ENCODE measurements at places on chromosomes 2 and 18.

DNA sequence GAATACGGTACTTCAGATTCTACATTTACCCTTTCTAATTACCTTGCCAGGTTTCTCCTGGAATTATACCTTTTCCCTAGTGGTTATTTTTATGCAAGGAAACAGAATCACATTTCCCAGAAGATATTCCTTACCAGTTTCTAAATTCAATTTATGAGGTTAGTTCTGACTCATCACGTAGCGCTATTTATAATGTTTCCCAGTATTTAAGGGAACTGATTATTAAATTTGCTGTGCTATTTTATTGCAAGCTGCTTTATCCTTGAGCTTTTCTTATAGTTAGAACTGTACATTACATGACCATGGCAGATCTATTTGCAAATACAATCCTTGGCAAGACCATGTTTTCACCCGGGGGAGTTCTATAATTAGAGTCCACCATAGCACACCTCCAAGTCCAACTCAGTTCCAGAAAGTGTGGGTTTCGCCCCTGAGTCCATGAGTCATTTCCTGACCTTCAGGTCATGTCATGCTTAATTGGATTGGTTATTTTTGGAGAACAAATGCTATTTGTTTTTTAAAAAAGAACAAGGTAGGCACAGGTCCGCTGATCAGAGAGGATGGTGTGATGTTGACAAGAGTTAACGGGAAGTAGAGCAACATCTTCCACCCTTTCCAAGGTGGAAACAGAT, 126.6 kb downstream of the ZNF532 start:
- peaks cover 16% of the 10 kb centered on the region for H3K36me3 ChIP-seq
- no peaks in the 10 kb centered on the region for H3K4me1 ChIP-seq
- DNase-seq = no peak
- no peak overlapping the region for H3K4me3 ChIP-seq

- H3K27me3 ChIP-seq = no peaks in the 10 kb centered on the region
- no peak for DNase-seq
- H3K36me3 ChIP-seq = no peaks in the 10 kb centered on the region
- peaks cover 9% of the 10 kb centered on the region for H3K4me1 ChIP-seq
These were observed 141.9 kb downstream of the MTCL1 start for GRCh38 chr18:8847066-8847755.

DNA sequence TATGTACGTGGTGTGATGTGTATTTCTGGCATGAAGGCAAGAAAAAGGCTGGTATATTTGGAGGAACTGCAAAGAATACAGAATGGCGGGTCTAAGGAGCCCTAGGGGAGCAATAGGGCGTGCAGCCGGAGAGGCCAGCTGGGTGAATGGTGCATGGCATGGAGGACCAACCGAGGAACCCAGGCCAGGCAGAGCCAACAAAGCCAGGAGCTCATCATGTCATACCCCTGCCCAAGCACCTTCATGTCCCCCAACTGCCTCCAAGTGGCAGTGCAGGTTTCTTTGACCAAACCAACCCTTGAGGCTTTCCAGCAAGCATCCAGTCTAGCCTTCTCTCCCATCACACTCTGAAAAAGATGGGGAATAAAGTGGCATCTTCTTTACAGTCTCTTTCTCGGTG, 8.9 kb upstream of the KCNK3 start:
- H3K36me3 ChIP-seq = no peaks in the 10 kb centered on the region
- no peak overlapping the region for H3K27ac ChIP-seq
- H3K4me1 ChIP-seq = peaks cover 19% of the 10 kb centered on the region
- no peak for DNase-seq
- H3K4me3 ChIP-seq = no peak overlapping the region

- H3K27ac ChIP-seq = no peak overlapping the region
- H3K4me1 ChIP-seq = peaks cover 11% of the 10 kb centered on the region
- peaks cover 15% of the 10 kb centered on the region for H3K36me3 ChIP-seq
- no peaks in the 10 kb centered on the region for H3K27me3 ChIP-seq
These were observed 866.0 kb upstream of the ACVR2A start for GRCh38 chr2:146978577-146979555.

DNA sequence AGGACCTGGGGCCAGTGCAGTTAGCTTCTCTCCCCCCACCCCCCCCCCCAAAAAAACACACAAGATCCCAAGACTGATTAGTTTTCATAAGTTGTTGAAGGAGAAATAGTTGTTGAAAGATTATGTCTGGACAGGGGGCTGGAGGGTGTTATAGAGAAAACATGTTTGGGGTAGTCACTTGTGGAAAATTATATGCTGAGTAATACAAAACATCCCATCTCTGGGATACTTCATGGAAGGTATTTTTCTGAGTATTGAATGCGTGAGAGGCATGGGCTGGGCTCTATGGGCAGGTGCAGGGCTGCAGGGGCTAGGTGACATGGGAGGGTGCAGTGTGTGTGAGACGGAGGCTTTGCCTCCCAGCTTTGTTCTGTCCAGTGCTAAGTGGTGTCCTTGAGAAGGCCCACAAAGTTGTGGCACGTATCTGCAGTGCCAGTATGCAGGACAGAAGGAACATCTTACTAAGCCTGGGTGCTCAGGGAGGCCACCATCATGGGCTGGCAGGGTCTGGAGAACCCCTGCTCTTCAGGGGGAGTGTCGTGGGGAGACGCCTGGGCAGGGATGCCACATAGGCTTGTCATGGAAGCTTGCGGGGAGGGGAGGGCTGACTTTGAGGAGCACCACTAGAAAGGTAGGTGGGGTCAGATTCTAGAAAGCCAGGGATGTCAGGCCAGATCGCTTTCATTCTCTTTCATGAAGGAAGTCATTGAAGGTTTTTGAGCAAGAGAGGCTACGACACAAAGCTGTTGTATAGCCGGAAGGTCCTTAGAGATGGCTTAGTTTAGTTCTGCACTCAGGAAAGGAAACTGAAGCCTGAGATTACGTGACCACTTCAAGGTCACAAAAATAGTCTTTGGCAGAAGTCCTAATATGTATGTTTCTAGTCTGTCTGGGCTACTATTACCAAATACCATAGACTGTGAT, 232.0 kb downstream of the LDLRAD4 start:
- no peak for DNase-seq
- no peak overlapping the region for H3K4me3 ChIP-seq
- H3K4me1 ChIP-seq = peaks cover 76% of the 10 kb centered on the region

- H3K27me3 ChIP-seq = no peaks in the 10 kb centered on the region
- no peak overlapping the region for H3K27ac ChIP-seq
- DNase-seq = no peak
- H3K4me1 ChIP-seq = peaks cover 11% of the 10 kb centered on the region
- H3K4me3 ChIP-seq = no peak overlapping the region
- no peaks in the 10 kb centered on the region for H3K36me3 ChIP-seq
These were observed 3.3 kb downstream of the KCNIP3 start for GRCh38 chr2:95300450-95300849.

DNA sequence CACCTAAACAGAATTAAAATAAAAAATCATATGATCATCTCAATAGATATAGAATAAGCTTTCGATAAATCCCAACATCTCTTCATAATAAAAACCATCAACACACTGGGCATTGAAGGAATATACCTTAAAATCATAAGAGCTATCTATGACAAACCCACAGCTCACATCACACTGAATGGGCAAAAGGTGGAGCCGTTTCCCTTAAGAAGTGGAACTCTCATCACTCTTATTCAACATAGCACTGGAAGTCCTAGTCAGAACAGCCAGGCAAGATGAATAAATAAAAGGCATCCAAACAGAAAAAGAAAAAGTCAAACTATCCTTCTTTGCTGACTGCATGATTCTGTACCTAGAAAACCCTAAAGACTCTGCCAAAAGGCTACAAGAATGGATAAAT, 510.3 kb downstream of the ZNF804A start:
- DNase-seq = no peak
- H3K27ac ChIP-seq = no peak overlapping the region
- no peak overlapping the region for H3K4me3 ChIP-seq
- no peaks in the 10 kb centered on the region for H3K36me3 ChIP-seq

DNA sequence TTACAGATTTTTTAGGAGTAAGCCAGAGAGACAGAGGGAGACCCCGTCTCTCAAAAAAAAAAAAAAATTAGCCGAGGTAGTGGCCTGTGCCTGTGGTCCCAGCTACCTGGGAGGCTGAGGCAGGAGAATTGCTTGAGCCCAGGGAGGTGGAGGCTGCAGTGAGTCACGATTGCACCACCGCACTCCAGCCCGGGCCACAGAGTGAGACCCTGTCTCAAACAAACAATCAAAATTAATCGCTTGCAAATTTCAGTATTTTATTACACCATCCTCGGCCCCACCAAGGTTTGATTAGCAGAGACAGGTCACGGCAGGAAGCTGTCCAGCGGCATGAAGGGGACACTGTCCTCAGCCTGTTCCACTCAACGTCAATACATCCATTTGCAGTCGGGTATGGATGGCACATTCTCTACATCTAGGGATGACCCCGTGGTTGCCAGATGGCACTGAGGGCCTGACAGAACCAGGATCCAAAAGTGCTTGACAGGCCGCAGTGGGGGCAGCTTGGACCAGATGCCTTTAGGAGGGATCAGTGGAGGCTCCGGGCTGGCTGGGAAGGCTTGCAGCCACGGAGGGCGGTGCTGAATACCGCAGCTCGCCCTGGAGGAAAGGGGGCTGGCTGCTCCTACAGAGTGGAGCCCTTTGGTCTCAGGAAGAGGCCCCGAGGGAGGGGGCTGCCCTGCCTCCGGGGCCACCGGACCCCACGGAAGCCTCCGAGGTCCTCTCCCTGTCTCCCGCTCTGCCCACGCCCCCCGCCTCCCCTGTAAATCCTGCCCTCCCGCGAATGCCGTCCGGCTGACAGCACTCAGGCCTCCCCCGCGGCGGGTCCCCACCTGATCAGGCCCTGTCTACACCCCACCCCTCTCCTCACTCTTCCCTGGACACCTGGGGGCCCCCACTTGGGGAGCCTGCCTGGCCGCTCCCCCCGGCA, 13.1 kb downstream of the ASPRV1 start:
- no peaks in the 10 kb centered on the region for H3K4me1 ChIP-seq
- DNase-seq = no peak
- H3K27ac ChIP-seq = no peak overlapping the region
- H3K4me3 ChIP-seq = no peak overlapping the region
- no peaks in the 10 kb centered on the region for H3K27me3 ChIP-seq

DNA sequence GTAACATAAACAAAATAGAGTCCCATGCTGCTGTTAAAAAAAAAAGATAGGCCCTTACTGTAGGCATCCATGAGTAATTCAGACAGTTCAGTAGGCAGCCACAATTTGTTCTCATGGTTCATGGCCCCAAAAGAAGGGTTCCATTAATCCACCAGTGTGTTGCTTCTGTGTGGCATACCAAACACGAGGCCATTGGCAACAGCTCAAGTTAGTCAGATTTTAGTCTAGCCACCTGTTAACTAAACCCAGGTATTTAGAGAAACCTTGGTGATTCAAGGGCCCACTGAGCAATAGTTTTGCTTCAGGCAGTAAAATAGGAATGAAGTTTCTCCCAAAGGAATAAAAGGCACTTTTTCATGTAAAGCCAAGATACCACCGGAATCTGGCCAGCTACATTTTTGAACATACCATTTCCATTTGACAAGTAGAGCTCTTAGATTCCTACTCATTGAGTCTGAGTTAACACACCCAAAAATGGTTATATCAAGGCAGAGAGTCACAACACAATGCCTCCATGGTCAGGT, 80.1 kb upstream of the SRD5A2 start:
- H3K27me3 ChIP-seq = peaks cover 3% of the 10 kb centered on the region
- no peak for DNase-seq
- H3K4me3 ChIP-seq = no peak overlapping the region
- no peaks in the 10 kb centered on the region for H3K36me3 ChIP-seq

- no peak overlapping the region for H3K4me3 ChIP-seq
- H3K27me3 ChIP-seq = no peaks in the 10 kb centered on the region
- H3K27ac ChIP-seq = no peak overlapping the region
- peaks cover 4% of the 10 kb centered on the region for H3K4me1 ChIP-seq
- no peak for DNase-seq
These were observed 127.5 kb downstream of the COL4A4 start for GRCh38 chr2:227036527-227036926.

GRCh38 chr2:102514061-102514785, 41.2 kb downstream of the SLC9A4 start:
- no peak for DNase-seq
- no peaks in the 10 kb centered on the region for H3K36me3 ChIP-seq
- H3K27ac ChIP-seq = no peak overlapping the region
- H3K4me1 ChIP-seq = peaks cover 18% of the 10 kb centered on the region

DNA sequence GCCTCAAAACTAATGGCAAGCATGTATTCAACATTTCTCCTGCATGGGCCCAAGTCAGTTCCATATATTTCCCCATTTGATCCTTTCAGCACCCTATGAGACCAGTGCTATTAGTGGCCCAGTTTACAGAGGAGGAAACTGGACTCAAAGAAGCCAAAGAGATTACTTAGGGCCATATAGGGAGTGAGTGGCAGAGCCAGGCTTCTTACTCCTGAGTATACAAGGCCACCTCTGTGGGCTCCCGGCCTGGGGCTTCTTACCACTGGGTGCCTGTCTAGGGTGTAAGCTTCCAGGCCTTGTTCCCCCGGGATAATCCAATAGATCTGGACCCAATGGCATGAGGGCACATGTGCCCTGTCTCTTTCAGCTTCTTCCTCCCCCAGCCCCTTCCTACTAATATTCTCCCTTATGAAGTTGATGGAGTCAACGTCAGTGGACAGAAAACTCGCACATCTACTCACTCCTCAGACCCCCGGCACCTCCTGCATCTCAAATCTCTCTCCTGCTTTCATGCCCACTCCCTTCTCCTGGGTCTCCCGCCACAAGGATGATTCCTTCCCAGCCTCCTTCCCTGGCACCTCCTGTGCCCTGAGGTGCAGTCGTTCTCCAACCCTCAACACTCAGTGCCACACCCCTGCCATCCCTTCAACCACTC, 222.6 kb downstream of the ANAPC1 start:
- no peak overlapping the region for H3K4me3 ChIP-seq
- H3K4me1 ChIP-seq = peaks cover 20% of the 10 kb centered on the region
- no peak for DNase-seq
- H3K27ac ChIP-seq = peak overlapping the region; percentile 51

DNA sequence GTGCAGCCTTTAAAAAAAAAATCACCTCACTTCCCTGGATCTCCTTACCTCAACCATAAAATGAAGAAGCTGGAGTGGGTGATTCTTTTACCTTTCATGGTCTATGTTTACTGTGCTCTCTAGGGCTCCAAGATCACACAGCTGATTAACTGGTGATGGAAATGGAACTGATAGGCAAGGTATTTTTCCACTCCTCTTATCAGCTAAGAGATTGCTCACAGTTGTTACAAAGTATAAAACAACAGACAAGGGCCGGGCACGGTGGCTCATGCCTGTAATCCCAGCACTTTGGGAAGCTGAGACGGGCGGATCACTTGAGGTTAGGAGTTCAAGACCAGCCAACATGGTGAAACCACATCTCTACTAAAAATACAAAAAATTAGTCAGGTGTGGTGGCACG, 14.5 kb downstream of the RPS27A start:
- no peaks in the 10 kb centered on the region for H3K4me1 ChIP-seq
- peaks cover 42% of the 10 kb centered on the region for H3K36me3 ChIP-seq
- no peak for DNase-seq
- no peak overlapping the region for H3K27ac ChIP-seq
